HL-60 (cell line): ENCODE measurements at places on chromosomes 2 and 18.

DNA sequence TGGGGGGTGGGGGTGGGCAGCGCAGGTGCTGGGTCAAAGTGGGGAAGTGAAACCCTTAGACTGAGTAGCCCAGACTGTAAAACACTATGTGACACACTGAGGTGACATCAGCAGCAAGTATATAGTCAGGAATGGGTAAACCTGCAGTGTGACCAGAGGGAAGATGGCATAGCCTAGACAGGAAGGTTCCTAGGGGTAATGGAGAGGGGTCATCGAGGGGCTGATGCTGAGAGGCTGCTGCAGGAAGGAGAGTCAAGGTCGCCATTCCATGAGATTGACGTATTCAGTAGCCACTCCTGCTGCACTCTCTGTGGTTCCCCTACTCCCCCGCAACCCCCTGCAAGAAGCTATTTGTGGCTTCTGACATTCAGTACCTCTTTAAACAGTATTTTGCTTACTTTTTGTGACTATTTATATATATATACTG lies 111.7 kb downstream of the CHST9 start:
- DNase-seq: no peak

- DNase-seq: no peak
These were observed 72.1 kb downstream of the COL3A1 start for GRCh38 chr2:189046320-189046719.

- DNase-seq: no peak
These were observed 159.9 kb downstream of the PDE1A start for GRCh38 chr2:182266909-182267308.

GRCh38 chr2:219447242-219448098 lies 12.8 kb downstream of the SPEG start:
- no peak for DNase-seq

- no peak for DNase-seq
These were observed 15.0 kb downstream of the INPP4A start for GRCh38 chr2:98459496-98460175.

DNA sequence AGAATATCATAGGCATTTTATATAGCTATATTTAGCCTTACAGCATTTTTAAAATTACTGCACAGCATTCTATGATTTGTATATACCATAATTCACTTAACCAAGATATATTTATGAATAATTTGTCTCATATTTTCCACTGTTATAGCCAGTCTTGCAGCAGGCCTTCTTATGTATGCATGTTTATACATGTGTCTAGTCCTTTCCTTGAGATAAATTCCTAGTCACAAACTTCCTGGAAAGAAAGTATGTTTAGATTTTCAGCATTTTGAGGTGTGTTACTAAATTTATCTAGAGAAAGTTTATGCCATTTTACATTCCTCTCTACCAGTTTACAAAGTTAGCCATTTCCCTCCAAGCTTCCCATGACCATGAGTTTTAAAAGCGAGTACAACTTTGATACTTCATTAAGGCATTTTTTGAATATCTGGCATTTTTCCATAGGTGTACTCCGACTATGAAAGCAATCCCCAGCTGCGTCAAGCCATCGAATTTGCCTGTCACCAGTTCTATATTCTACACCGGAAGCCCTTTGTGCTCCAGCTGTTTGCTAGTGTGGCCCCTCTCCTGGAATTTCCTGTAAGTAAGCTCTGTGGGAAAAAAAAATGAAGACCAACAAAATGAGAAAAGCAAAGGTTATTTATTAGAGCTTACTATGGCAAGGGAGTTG lies 59.4 kb upstream of the RPE start:
- no peak for DNase-seq

DNA sequence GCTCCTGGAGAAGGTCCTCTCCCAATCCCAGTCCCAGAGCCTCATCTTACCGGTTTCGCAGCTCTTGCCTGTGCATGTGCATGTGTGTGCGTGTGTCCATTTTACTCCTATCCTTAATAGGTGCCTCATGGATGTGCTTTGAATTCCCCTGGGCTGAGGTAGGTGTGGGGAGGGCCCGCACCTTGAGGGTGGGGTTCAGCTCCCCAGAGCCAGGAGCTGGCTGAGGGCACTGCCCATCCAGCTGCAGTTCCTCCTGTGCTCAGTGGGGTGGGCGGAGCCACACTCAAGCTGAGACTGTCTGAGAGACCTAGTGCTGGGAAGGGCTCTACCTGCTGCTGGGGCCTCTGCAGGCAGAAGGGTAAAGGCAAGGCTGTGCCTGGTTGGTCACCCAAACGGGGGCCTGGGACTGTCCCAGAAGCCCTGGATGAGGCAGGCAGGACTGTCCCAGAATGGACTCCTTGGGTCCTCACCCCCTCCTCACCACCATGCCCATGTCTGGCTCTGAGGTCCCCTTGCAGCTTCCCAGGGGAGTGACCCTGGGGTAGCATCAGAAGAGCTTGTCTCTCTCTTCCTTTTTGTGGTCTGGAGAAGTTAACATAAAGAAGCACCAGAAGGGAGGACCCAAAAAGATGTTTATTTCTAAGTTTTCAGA lies 8.9 kb downstream of the GDF7 start:
- DNase-seq: no peak
